ENCODE measurements at places on chromosomes 1 and 21.

- peak; percentile 34 for DNase-seq
These were observed 33.5 kb upstream of the ABCD3 start for GRCh38 chr1:94384485-94385265.

DNA sequence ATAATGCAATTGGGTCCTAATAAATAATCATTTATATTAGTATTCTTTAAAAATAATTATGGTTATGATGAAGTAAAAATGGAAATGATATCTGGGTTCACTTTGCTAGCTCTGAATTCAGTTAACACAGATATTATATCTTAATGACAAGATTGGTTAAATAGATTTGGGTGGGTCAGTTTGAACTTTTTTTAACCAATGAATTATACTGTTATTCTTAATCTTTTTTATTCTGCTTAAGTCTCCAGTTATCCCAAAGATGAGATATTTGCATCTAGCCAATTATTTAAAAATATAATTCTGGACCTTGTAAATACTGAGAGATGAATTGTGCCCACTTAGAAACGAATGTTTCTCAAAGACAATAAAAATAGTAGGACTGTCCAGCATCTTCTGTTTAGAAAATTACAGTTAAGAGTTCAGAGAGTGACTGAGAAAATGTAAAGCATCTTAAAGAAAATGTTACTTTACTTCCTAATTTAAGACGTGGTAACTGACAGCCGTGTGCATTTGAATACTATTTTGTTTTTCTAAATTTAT is 345.2 kb downstream of the USP25 start:
- DNase-seq = no peak

DNA sequence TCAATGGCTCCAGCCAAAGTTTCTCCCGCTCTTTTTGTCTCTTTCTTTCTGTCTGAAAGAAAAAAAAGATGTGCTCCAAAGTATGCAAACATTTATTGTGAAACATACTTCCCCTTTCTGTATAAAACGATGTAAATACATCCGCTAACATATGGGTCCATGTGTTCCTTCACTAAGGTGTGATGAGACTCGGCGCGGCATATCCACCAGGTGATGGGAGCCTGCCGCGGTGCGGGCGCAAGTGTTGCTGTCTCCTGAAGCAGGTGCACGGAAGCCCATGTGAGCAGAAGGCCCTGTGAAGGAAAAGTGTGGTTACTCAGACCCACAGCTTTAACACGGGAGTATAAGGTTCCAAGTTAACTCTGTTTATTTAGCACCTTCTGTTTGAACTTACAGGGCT is 466.6 kb upstream of the C1orf87 start:
- no peak for DNase-seq

DNA sequence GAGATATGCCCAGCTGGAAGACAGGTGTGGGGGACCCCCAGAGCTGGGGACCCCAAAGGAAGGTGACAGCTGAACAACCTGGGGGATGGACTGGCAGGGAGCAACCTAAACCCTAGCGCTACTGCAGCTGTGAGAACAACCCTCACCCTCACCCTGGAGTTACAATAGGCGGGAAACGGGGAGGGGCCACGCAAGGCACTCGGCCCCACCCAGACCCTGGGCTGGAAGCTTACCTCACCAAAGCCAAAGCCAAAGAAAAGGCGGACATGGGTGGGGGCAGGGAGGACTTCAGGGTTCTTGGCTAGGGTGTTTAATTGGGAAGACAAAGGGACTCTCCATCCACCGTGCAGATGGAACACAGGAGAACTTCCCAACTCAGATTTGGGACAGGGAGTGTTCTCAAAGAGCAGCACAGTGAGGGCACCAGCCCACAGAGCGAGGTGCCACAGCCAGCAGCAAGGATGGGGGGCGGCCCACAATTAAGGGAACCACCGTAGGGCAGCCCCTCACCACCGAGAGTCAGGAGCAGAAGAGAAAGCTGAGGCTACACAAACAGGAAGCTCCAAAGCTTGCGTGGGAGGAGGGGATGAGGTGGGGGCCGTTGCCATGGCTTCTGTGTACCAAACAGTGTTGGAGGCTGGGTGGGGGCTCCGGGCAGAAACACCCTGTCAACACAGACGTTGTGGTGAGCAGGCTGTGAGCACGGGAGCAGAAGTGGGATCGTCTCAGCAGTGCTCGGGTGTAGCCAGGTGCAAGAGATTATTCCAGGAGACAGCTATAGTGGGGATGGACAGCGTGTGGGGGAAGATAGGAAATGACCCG is 1.9 kb downstream of the TAGLN2 start:
- DNase-seq = peak; percentile 88
